ENCODE measurements at places on chromosomes 2 and 18. TPM values are rescaled to one million over a fixed set of nuclear protein-coding genes. Genes with fewer than 3 reads are reported as not detected.

GRCh38 chr18:78914249-78914935 lies 65.2 kb upstream of the SALL3 start:
- no peaks in the 10 kb centered on the region for H3K27me3 ChIP-seq
- H3K4me3 ChIP-seq, result no peak overlapping the region
- no peaks in the 10 kb centered on the region for H3K36me3 ChIP-seq
- DNase-seq, result no peak
- no peaks in the 10 kb centered on the region for H3K4me1 ChIP-seq

DNA sequence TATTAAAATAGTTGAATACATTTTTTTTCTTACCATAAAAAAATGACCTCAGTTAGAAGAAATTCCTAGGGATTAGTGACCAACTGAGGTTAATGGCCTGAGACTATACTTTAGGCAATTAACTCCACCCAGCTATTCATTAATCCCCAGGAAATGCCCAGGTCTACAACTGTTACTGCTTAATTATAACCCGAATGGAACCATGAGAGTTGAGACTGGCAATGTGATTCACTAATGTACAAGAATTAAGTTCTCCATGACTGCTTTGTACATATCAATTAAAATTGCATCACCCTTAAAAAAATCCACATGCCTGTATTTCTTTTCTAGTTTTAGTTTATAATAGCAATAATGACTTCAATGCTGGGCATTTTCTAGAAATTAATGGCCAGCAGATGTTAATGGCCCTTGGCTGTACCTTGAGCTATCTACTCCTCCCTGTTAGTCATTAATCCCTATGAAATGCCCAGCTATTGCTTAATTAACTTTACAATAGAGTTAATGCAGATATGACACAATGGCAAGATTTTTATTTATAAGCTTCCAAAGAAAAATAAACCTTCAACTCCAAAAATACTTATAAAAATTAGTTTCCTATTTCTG lies 44.1 kb downstream of the ERBB4 start:
- no peak overlapping the region for H3K4me3 ChIP-seq
- H3K27me3 ChIP-seq, result no peaks in the 10 kb centered on the region
- no peaks in the 10 kb centered on the region for H3K4me1 ChIP-seq
- no peaks in the 10 kb centered on the region for H3K36me3 ChIP-seq
- no peak for DNase-seq

Gene PIEZO2
- not detected for total RNA-seq

- H3K4me3 ChIP-seq, result no peak overlapping the region
- H3K27ac ChIP-seq, result no peak overlapping the region
- DNase-seq, result no peak
- peaks cover 3% of the 10 kb centered on the region for H3K4me1 ChIP-seq
- no peaks in the 10 kb centered on the region for H3K27me3 ChIP-seq
- H3K36me3 ChIP-seq, result no peaks in the 10 kb centered on the region
These were observed 20.1 kb upstream of the SLC39A10 start for GRCh38 chr2:195636890-195637289.

DNA sequence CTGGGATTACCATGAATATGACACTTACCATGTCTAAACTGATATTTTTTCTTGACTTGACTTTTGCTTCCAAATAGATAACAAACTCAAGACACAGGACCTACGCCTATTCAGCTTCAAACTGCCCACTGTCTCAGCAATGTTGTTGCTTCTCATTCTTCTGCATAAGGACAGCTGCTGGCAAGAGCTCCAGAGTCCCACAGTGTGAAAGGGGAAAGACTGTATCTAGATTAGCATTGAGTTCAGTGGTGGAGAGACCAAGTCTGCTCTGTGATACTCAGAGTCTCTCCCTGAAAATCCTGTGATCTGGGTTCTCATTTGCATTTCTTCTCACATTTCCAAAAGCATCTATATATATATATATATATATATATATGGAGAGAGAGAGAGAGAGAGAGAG lies 247.9 kb upstream of the NT5C1B start:
- no peak overlapping the region for H3K27ac ChIP-seq
- DNase-seq, result no peak
- no peaks in the 10 kb centered on the region for H3K36me3 ChIP-seq
- H3K4me3 ChIP-seq, result no peak overlapping the region
- H3K4me1 ChIP-seq, result no peaks in the 10 kb centered on the region

DNA sequence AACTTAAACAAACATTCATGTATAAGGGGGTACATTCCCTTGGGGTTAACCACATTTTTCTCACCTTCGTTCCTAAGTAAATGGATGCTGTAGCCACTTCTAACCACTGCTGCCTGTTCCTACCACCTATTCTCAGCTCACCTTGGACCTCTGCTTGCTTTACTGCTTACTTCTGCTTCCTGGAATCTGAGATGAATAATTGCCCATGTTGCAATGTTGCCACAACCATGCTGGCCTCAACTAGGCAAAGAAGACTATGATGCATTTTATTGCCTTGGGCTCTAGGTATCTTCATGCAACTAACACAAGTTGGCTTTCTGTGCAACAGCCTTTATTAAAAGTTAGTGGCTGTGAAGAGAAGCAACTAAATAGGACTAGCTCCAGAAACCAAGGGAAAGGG lies 106.3 kb upstream of the TCF4 start:
- no peaks in the 10 kb centered on the region for H3K36me3 ChIP-seq
- no peaks in the 10 kb centered on the region for H3K4me1 ChIP-seq
- DNase-seq, result no peak
- no peak overlapping the region for H3K27ac ChIP-seq

- H3K36me3 ChIP-seq, result no peaks in the 10 kb centered on the region
- no peak overlapping the region for H3K27ac ChIP-seq
- no peak for DNase-seq
- H3K4me3 ChIP-seq, result no peak overlapping the region
- H3K4me1 ChIP-seq, result no peaks in the 10 kb centered on the region
These were observed 80.8 kb downstream of the MEIS1 start for GRCh38 chr2:66515743-66516142.

Gene SLC40A1
- 3.2 TPM for total RNA-seq

DNA sequence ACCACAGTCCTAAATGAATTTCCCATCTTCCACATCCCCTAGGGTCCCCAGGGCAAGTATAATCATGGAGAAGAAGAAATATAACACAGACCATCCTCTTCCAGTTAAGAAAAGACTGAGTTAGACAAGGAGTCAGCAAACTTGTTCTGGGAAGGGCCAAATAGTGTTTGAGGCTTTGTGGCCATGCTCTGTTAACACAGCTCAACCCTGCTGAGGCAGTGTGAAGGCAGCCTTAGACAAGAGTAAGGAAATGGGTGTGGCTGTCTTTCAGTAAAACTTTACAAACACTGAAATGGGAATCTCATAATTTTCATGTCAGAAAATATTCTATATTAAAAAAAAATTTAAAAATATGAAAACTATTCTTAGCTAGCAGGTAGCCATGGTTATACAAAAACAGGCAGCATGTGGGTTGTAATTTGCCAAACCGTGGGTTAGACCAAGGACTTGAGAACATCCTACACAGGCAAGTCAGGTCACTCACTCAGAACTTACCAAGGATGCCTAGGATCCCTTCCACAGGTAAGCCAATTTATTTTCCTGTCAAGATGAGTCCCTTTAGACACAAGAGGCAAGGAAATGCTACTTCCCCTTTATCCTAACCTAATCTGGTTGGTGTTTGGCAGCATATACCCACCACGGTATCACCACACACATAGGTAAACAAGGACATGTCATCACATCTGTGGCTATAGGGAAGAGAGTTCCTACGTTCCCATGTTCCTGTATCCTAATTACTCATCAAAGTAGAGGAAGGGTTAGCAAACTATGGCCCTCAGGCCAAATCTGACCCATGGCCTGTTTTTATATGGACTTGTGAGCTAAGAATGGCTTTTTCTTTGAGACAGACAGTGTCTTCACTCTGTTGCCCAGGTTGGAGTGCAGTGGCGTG lies 31.9 kb downstream of the C2orf74 start:
- no peak overlapping the region for H3K27ac ChIP-seq
- no peak for DNase-seq
- H3K27me3 ChIP-seq, result no peaks in the 10 kb centered on the region
- H3K36me3 ChIP-seq, result peaks cover 43% of the 10 kb centered on the region
- no peak overlapping the region for H3K4me3 ChIP-seq

DNA sequence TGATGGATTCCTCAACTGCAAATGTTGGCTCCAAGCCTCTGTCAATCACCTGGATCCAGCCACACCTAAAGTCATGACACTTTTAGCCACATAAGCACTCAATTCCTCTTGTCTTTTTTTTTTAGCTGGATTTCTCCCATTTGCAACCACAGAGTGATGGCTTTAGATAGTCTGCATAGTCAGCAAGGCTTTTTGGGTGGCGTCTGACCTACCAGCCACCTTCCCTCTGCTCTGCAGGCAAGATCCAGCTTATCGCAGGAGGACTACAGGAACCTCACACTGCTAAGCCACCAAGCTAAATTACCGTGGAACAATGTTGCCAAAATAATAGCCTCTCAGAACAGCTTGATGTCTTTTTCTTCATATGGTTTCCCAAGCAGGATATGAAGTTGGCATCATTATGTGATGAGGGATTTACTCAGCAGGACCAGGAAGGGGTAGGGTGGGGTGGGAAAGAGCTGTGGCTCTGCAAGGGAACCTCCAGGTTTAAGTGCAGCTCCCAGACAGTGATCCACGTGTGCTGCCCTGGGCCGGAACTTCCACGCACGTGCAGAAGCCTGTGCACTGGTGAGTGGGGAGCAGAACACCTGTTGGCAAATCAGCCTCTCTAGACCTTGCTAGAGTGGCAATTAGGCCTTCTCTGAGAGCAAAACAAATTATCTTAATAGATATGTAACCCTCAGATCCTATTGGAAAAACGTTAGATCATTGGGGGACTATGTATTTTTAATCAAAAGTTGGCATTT lies 170.6 kb upstream of the NCK2 start:
- peaks cover 5% of the 10 kb centered on the region for H3K27me3 ChIP-seq
- no peak for DNase-seq
- H3K4me1 ChIP-seq, result peaks cover 21% of the 10 kb centered on the region
- peak overlapping the region; percentile 55 for H3K27ac ChIP-seq
- no peaks in the 10 kb centered on the region for H3K36me3 ChIP-seq

Gene NPPC
- not detected for total RNA-seq

DNA sequence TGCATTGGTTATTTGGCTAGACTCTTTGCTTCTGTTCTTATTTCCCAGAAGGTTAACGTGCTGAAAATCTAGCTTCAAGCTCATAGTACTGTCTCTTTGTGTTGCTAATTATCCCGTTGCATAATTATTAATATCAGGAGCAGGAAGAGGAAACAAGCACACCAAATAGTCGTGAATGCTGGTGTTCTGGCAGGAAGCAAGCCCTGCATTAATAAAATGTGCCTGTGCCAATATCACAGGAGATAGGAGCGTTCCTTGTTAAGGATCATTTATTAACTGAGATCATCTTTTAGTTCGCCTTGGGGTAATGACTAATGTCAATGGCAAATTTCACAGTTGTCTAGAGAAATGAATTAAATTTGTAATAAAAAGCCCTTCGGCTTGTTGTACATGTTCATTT lies 893.0 kb upstream of the POU3F3 start:
- H3K27ac ChIP-seq, result no peak overlapping the region
- H3K27me3 ChIP-seq, result no peaks in the 10 kb centered on the region
- DNase-seq, result no peak
- H3K36me3 ChIP-seq, result no peaks in the 10 kb centered on the region
- no peak overlapping the region for H3K4me3 ChIP-seq

Gene PMS1
- 35.0 TPM for total RNA-seq

GRCh38 chr2:88265352-88266303 lies 95.5 kb downstream of the THNSL2 start:
- H3K27ac ChIP-seq, result no peak overlapping the region
- H3K27me3 ChIP-seq, result peaks cover 6% of the 10 kb centered on the region
- no peaks in the 10 kb centered on the region for H3K4me1 ChIP-seq
- DNase-seq, result no peak
- H3K36me3 ChIP-seq, result no peaks in the 10 kb centered on the region

GRCh38 chr2:166314022-166314759 lies 61.6 kb downstream of the SCN9A start:
- DNase-seq, result no peak
- H3K4me3 ChIP-seq, result no peak overlapping the region
- no peaks in the 10 kb centered on the region for H3K4me1 ChIP-seq
- no peak overlapping the region for H3K27ac ChIP-seq
- H3K27me3 ChIP-seq, result no peaks in the 10 kb centered on the region

DNA sequence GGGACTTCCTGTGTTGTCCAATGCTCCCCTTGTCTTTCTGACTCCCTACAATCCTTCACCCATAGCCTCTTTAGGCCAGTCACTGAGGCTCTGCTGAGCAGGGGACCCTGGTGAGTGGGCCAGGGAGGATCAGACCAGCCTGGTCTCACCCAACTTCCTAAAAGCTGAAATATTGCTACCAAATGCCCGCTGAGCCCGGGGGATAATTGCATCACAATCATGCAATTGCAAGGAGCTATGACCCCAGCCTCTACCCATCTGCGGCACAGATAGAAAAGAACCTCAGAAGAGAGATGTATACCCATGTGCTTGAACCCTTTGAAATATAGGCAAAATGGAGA lies 3.7 kb upstream of the SP100 start:
- H3K36me3 ChIP-seq, result peaks cover 36% of the 10 kb centered on the region
- H3K27ac ChIP-seq, result peak overlapping the region; percentile 100
- H3K4me3 ChIP-seq, result peak overlapping the region; percentile 97
- peaks cover 78% of the 10 kb centered on the region for H3K4me1 ChIP-seq
- DNase-seq, result no peak
- H3K27me3 ChIP-seq, result no peaks in the 10 kb centered on the region

Gene ANKRD30BL
- not detected for total RNA-seq

- H3K27me3 ChIP-seq, result no peaks in the 10 kb centered on the region
- H3K27ac ChIP-seq, result no peak overlapping the region
- no peak for DNase-seq
- no peaks in the 10 kb centered on the region for H3K4me1 ChIP-seq
- no peaks in the 10 kb centered on the region for H3K36me3 ChIP-seq
These were observed 128.1 kb downstream of the DDX1 start for GRCh38 chr2:15719566-15720313.

DNA sequence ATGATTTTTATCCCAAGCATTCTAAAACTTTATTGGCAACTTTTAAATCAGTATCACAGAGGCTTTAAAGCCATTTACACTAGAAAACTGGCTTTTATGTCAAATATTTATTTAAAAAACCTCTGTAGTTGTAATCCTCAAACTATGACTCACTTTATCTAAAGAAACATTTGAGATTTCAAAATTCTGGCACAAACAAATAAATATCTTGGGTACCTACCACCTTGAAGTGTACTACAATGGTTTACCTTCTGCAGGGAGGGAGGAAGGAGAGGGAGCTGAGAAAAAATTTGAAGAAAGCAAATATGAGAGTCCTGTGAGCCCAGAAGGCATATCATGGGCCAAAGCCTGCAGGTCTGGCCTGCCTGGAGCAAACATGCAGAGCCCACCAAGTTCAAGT lies 155.6 kb downstream of the NCKAP5 start:
- no peak overlapping the region for H3K4me3 ChIP-seq
- H3K27ac ChIP-seq, result no peak overlapping the region
- H3K27me3 ChIP-seq, result no peaks in the 10 kb centered on the region
- DNase-seq, result no peak

Gene ATP6V1B1
- total RNA-seq, result not detected

Gene SLC38A11
- total RNA-seq, result not detected

GRCh38 chr2:4973973-4974372 lies 718.2 kb upstream of the SOX11 start:
- H3K27me3 ChIP-seq, result no peaks in the 10 kb centered on the region
- H3K4me1 ChIP-seq, result no peaks in the 10 kb centered on the region
- DNase-seq, result no peak
- no peak overlapping the region for H3K4me3 ChIP-seq

GRCh38 chr18:75172299-75173124 lies 36.4 kb downstream of the PTGR3 start:
- no peak overlapping the region for H3K4me3 ChIP-seq
- no peak overlapping the region for H3K27ac ChIP-seq
- H3K4me1 ChIP-seq, result peaks cover 4% of the 10 kb centered on the region
- H3K27me3 ChIP-seq, result peaks cover 3% of the 10 kb centered on the region
- no peak for DNase-seq
- H3K36me3 ChIP-seq, result no peaks in the 10 kb centered on the region

- DNase-seq, result no peak
These were observed 99.7 kb upstream of the CAVIN2 start for GRCh38 chr2:191946471-191947182.
